ENCODE measurements at places on chromosomes 5 and 9.

DNA sequence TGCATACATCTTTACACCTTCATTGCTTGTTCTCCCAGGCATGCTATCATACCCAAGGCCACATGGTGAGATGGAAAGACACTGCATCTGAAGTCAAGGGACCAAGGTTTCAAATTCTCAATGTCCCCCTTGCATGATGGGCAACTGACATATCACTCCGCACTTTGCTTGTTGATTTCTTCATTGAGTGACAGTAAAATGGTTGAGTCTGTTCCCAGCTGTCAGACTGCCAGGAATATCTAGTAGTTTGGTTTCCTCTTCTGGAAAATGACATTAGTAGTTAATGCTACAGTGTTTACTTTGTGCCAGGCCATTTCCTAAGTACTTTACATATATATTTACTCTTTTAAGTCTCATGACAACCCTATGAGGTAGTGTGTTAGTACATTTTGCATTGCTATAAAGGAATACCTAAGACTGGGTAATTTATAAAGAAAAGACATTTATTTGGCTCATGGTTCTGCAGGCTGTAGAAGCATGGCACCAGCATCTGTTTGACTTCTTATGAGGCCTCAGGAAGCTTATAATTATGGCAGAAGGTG lies 114.4 kb downstream of the PCSK1 start:
- no peak for DNase-seq

DNA sequence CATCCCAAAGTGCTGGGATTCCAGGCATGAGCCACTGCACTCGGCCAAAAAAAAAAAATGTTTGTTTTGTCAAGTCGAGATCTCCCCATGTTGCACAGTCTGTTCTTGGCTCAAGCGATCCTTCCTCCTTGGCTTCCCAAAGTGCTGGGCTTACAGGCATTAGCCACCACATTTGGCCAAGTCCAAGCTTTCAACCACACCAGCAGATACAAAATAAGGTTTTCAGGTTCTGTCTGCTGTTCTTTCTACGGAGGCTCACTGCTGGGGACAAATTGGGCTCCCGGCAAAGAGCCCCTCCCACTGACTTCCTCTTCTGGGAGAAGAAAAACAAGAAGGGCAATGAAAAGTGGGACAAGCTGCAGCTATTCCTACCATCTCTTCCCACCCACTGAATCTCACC lies 37.6 kb upstream of the GGTA1 start:
- no peak for DNase-seq

DNA sequence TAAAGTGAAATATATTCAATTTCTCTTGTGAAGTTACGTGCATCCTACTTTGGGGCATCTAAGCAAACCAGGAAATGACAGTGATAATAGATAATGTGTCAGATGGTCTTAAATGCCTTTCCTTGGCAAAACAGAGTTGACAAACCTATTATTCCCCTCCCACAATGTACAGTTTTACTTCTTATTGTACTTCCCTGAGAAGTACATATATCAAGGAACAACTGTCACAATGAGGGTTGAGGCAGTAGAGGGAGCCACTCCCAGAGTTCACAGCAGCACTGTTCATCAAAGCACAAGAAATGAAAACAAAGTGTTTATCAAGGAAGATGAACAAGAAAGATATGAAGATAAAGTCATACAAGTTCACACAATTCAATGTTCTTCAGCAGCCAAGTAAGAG lies 41.1 kb downstream of the ELAVL2 start:
- no peak for DNase-seq

DNA sequence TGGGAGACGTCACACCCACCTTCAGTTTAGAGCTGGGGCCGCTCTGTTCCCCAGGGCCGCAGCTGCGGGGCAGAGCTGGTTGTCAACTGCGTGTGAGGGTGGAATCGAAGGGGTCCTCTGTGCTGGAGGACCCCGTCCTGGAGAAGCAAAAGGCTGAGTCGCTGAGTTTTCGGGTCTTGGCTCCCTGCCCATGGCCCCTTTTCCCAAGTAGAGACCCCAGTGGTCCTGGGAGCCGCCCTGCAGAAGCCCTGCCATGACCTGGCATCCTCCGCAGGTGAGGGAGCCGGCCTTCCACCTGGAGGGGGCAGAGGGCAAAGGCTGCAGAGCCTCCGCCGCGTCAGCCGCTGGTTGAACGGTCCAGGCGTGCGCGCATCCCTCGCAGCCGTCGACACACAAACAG lies 90.4 kb upstream of the COL5A1 start:
- DNase-seq: no peak

- DNase-seq: no peak
Observed at GRCh38 chr9:93303806-93304573, 120.1 kb downstream of the WNK2 start.

GRCh38 chr5:36875790-36876298 lies 725 bp upstream of the NIPBL start:
- peak; percentile 72 for DNase-seq

- no peak for DNase-seq
Observed at GRCh38 chr9:92719028-92719647, 45.5 kb downstream of the BICD2 start.

- DNase-seq: no peak
Observed at GRCh38 chr9:89883401-89884341, 278.9 kb downstream of the GADD45G start.

DNA sequence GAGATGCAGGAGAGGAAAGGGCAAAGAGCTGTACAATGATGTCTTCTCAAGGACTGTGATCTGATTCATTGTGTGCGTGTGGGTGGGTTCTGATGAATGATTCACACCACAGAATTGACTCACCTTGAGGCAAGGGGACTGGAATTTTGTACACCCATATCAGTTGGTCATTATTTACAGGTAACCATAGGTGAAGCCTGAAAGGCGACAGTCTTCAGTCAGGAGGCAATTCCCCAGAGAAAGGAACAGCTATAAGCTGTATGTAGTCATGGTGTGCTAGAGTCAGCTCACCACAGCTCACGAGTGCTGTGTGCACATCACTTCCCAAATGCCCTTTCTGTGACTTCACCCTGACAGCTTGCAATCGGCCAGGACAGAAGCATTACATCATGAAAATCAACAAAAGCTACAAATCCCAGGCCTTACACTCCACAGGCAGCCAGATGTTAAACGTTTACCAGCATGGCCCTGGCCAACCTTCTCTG lies 87.6 kb upstream of the RPS23 start:
- no peak for DNase-seq

DNA sequence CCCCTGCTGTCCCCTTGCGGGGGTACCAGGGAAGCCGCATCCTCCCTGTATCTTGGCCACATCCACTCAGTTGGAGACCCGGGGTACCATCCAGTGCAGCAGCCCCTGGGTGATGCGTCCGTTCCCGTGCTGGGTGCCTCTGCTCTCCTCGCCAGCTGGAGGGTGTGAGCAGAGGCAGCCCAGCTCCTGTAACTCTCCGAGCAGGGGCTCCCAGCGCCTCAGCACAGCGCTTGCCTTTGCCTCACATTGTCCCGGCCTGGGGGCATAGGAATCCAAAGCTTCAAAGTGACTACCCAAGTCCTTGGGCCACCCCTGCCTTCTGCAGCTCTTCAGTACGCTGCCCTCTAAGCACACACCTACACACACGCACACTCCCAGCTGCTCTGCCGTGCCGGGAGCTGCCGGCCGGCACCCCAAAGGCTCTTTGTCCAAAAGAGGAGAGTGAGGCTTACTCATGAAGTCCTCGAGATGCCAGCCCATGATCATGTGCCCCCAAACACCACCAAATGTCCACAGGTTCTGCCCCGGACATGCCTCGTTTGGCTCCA lies 733 bp downstream of the ANGPTL2 start:
- DNase-seq: no peak

GRCh38 chr9:34046784-34047379 lies 1.8 kb downstream of the UBAP2 start:
- no peak for DNase-seq

GRCh38 chr5:643351-643801 lies 31.2 kb downstream of the CEP72 start:
- DNase-seq: no peak

Measured in NCI-H1930 (cell line).